Osteocyte (in vitro differentiated cells): ENCODE measurements at places on chromosomes 3 and 15.

GRCh38 chr3:194682694-194683310 lies 2.9 kb upstream of the FAM43A start:
- DNase-seq: peak; percentile 87
- H3K27me3 ChIP-seq: peaks cover 2% of the 10 kb centered on the region
- H3K4me1 ChIP-seq: peaks cover 17% of the 10 kb centered on the region
- H3K4me3 ChIP-seq: no peak overlapping the region
- H3K36me3 ChIP-seq: peaks cover 6% of the 10 kb centered on the region

DNA sequence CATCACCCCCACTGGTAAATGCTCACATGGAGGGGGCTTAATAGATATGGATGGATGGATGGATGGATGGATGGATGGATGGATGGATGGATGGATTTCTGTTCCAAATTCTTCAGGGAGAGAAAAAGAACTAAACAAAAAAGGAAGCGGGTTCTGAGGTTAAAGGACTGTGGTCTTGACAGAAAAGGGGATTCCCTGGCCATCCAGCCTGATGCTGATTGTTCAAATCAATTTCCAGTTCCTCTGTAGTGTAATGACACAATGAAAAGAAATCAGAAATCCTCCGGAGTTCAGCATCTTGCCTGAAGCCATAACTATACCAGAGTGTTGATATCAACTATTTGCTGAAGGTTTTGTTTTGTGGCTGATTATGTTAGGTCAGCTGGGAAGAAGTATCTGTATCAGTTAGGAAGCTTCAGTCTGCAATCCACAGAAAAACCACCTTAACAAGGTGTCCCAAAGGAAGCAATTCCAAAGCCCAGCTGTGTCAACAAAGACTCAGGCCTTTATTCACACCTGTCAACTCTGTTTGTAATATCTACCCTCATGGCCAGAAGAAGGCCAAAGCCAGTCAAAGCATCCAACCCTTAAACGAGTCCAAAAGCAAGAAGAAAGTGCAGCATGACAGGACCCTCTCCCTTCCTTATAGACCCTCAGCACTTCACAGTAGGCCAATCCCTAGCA lies 24.5 kb upstream of the RASA2 start:
- H3K4me3 ChIP-seq: no peak overlapping the region
- H3K27me3 ChIP-seq: no peaks in the 10 kb centered on the region
- H3K4me1 ChIP-seq: peaks cover 7% of the 10 kb centered on the region

- H3K27ac ChIP-seq: no peak overlapping the region
- DNase-seq: no peak
- no peak overlapping the region for H3K4me3 ChIP-seq
- H3K4me1 ChIP-seq: peaks cover 14% of the 10 kb centered on the region
These were observed 357.4 kb upstream of the ATP11B start for GRCh38 chr3:182435860-182436259.

DNA sequence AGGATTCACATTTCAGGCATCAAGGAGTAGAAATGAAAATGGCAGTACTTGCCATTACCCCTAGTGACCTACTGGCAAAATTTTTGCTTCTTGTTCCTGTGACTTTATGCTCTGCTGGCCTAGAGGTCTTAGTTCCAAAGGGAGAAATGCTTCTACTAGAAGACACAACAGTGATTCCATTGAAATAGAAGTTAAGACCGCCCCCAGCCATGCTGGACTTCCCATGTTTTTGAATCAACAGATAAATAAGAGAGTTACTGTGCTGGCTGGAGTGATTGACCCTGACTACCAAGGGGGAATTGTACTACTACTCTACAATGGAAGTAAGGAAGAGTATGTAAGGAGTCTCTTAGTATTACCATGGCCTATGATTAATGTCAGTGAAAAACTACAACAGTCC lies 196.2 kb upstream of the AZI2 start:
- no peak overlapping the region for H3K27ac ChIP-seq
- H3K27me3 ChIP-seq: no peaks in the 10 kb centered on the region
- H3K36me3 ChIP-seq: no peaks in the 10 kb centered on the region
- no peak overlapping the region for H3K4me3 ChIP-seq
- no peak for DNase-seq

- no peak overlapping the region for H3K4me3 ChIP-seq
- no peaks in the 10 kb centered on the region for H3K36me3 ChIP-seq
- no peak overlapping the region for H3K27ac ChIP-seq
- no peaks in the 10 kb centered on the region for H3K4me1 ChIP-seq
These were observed 71.8 kb upstream of the FHIT start for GRCh38 chr3:61323094-61323493.

- peak; percentile 54 for DNase-seq
- no peak overlapping the region for H3K27ac ChIP-seq
- no peaks in the 10 kb centered on the region for H3K36me3 ChIP-seq
- no peak overlapping the region for H3K4me3 ChIP-seq
- H3K4me1 ChIP-seq: no peaks in the 10 kb centered on the region
- peaks cover 4% of the 10 kb centered on the region for H3K27me3 ChIP-seq
These were observed 200.7 kb upstream of the NSMCE3 start for GRCh38 chr15:29470311-29470710.

GRCh38 chr3:43071313-43071893 lies 34.5 kb downstream of the POMGNT2 start:
- peak; percentile 69 for DNase-seq
- no peaks in the 10 kb centered on the region for H3K27me3 ChIP-seq
- H3K4me3 ChIP-seq: no peak overlapping the region

GRCh38 chr15:71249986-71250385 lies 134.7 kb downstream of the THSD4 start:
- DNase-seq: no peak
- H3K4me3 ChIP-seq: no peak overlapping the region
- H3K27ac ChIP-seq: no peak overlapping the region
- no peaks in the 10 kb centered on the region for H3K36me3 ChIP-seq

GRCh38 chr3:14216257-14217048 lies 37.8 kb downstream of the LSM3 start:
- H3K4me3 ChIP-seq: no peak overlapping the region
- DNase-seq: peak; percentile 68
- peaks cover 22% of the 10 kb centered on the region for H3K4me1 ChIP-seq

DNA sequence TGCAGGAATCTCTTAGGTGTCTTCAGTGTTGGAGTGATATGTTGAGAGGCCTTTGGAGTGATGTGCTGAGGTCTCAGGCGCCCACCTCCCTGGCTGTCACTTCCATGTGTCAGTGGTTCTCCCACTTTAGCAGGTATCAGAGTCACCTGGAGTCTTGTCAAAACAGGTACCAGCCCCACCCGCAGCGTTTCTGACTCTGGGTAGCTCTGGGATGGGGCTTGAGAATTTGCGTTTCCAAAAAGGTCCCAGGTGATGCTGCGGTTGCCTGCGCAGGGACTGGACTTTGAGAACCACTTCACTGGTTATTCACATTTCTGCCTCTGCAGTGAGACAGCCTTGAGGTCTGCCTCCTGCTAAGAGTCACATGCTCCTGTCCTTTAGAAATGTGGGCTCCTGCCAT lies 15.5 kb downstream of the UMPS start:
- no peaks in the 10 kb centered on the region for H3K4me1 ChIP-seq
- H3K4me3 ChIP-seq: no peak overlapping the region
- no peak overlapping the region for H3K27ac ChIP-seq
- no peaks in the 10 kb centered on the region for H3K27me3 ChIP-seq
- H3K36me3 ChIP-seq: peaks cover 29% of the 10 kb centered on the region
- DNase-seq: no peak

- no peak overlapping the region for H3K4me3 ChIP-seq
- H3K36me3 ChIP-seq: no peaks in the 10 kb centered on the region
- H3K4me1 ChIP-seq: no peaks in the 10 kb centered on the region
- no peak for DNase-seq
- no peak overlapping the region for H3K27ac ChIP-seq
These were observed 378.7 kb downstream of the C3orf38 start for GRCh38 chr3:88528494-88528893.

DNA sequence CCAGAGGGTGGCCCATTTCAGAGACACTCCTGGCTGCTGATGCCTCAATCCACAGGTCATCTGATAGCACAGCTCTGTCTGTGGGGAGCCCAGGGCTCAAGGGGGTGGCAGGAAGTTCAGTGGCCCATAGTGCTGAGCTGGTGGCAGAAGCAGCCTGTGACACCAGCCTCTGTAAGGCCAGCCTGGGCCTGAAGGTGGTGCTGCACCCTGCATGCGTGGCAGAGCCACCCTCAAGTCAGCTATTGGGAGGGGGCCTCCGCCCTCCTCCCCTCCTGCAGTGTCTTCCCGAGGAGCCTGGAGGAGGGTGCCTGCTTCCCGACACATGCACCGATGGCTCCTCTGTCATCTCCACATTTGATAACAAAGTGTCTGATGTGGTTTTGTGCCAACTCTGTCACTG lies 3.0 kb downstream of the PLA1A start:
- peaks cover 7% of the 10 kb centered on the region for H3K27me3 ChIP-seq
- no peak for DNase-seq
- no peaks in the 10 kb centered on the region for H3K36me3 ChIP-seq
- H3K27ac ChIP-seq: no peak overlapping the region
- H3K4me3 ChIP-seq: no peak overlapping the region
- H3K4me1 ChIP-seq: peaks cover 27% of the 10 kb centered on the region

- no peak overlapping the region for H3K27ac ChIP-seq
- no peaks in the 10 kb centered on the region for H3K36me3 ChIP-seq
- no peaks in the 10 kb centered on the region for H3K4me1 ChIP-seq
- H3K4me3 ChIP-seq: no peak overlapping the region
These were observed 40.7 kb upstream of the CCDC39 start for GRCh38 chr3:180720012-180720411.

GRCh38 chr3:195196266-195196665 lies 74.7 kb downstream of the XXYLT1 start:
- peak overlapping the region; percentile 87 for H3K27ac ChIP-seq
- no peaks in the 10 kb centered on the region for H3K27me3 ChIP-seq
- no peak overlapping the region for H3K4me3 ChIP-seq
- peaks cover 65% of the 10 kb centered on the region for H3K4me1 ChIP-seq
- peaks cover 6% of the 10 kb centered on the region for H3K36me3 ChIP-seq

DNA sequence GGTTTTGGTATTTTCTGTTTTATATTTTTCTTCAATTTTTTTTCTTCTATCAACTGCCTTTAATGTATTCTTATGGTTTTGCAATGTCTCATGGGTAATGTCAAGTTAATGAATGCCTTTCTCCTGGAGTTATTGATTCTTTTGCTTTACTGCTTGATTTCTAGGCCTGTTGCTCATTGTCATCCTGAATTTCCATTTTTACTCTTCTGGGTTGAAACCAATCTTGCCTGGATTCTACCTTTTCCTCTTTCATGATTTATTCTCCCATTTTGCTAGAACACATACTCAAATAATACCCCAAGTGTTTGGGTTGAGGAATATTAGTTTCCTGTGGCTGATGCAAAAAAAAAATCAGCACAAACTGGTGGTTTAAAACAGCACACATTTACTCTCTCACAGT lies 315.2 kb upstream of the PDZRN3 start:
- no peaks in the 10 kb centered on the region for H3K4me1 ChIP-seq
- no peak overlapping the region for H3K4me3 ChIP-seq
- H3K36me3 ChIP-seq: no peaks in the 10 kb centered on the region
- DNase-seq: no peak

DNA sequence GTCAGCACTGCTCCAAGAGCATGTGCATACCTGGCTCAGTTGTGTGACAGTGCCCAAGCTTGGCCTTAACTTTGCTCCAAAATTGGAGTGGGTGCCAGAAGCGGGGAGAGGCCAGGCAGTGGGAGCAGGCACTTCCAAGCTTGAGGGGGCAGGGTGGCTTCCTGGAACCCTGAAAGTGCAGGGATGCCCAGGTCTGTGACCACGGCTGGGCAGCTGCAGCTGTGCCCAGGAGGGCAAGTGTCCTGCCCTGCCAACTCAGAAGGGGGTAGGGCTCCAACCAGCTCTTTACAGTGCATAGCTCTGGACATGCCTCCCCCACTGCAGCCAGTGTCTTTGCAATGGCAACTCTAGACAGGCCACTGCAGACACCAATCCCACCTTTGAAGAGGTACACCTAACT lies 478.6 kb downstream of the OTOL1 start:
- H3K4me3 ChIP-seq: no peak overlapping the region
- H3K4me1 ChIP-seq: peaks cover 8% of the 10 kb centered on the region
- no peaks in the 10 kb centered on the region for H3K27me3 ChIP-seq
- no peak overlapping the region for H3K27ac ChIP-seq

DNA sequence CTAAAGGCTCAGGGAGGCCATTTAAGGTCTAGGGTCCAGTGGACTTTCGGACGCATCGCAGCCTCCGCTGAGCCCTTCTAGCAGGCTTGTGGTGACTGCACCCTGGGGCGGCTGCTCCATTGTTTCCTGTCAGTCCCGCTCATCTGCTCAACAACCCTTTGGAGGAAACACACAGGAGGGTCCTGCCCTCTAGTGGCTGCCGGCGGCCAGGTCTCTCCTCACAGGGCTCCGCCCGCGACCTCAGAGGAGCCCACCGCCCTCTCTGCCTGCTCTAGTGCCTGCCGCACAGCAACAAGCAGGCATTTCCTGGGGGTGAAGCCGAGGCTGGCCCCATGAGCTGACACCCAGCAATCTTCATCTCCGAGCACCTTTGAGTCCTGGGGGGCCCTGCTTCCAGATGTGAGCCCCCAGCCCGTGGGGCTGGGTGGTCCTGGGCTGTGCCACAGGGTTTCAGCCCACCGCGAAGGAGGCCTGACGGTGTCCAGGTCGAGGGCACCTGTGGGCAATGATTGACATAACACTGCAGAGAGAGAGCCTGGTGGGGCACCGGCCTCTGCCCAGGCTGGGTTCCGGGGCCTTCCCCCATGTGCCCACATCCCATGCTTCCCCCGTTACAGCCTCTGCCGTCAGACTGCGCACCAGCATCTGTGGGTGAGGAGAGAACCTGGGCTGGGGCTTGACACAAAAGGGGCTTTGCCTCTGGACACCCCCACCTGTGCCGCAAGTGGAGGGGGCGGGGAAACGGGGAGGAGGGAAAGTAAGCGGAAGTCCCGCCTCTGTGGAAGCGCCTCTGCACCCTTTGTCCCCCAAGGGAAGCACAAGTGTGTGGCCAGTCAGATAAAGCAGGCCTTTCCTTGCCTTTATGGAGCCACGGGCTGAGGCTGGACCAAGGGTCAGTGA lies 27.0 kb upstream of the SFMBT1 start:
- H3K27me3 ChIP-seq: no peaks in the 10 kb centered on the region
- H3K27ac ChIP-seq: no peak overlapping the region
- H3K4me3 ChIP-seq: peak overlapping the region; percentile 62
- H3K36me3 ChIP-seq: no peaks in the 10 kb centered on the region

GRCh38 chr3:123953735-123954134 lies 7.3 kb downstream of the CCDC14 start:
- H3K27ac ChIP-seq: no peak overlapping the region
- peaks cover 12% of the 10 kb centered on the region for H3K36me3 ChIP-seq
- H3K27me3 ChIP-seq: no peaks in the 10 kb centered on the region
- no peak for DNase-seq
- H3K4me3 ChIP-seq: no peak overlapping the region
- peaks cover 13% of the 10 kb centered on the region for H3K4me1 ChIP-seq

DNA sequence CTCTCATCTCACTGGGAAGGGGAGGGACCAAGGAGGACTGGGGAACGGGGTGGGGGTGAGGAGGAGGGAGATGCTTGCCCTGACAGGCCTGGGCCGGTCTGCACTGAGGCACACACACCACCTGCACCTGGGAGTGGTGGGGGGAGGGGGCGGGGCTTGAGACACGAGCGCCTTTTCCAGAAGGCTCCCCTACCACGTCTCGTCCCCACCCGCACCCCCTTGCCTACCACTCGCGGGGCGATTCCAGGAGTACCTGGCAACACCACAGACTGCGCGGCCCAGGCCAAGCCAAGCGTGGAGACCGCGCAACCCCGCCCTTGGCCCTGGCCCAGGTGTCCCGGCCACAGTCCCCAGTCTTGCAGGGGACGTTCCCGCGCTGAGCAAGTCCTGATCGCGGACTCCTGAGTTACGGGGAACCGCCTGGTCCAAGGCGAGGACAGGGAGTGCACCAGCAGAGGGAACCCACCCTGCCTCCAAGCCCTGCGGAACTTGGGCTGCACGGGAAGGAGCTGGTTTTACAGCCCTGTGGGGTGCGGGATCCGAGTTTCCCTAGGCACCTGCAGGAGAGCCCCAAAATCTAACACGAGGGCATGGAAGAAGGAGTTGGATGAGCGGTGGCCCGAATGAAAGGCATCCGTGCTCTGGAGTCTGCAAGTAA lies 68.1 kb upstream of the SH3GL3 start:
- H3K4me1 ChIP-seq: peaks cover 4% of the 10 kb centered on the region
- H3K27ac ChIP-seq: no peak overlapping the region
- DNase-seq: no peak
